ENCODE measurements at places on chromosomes 3 and 15.

DNA sequence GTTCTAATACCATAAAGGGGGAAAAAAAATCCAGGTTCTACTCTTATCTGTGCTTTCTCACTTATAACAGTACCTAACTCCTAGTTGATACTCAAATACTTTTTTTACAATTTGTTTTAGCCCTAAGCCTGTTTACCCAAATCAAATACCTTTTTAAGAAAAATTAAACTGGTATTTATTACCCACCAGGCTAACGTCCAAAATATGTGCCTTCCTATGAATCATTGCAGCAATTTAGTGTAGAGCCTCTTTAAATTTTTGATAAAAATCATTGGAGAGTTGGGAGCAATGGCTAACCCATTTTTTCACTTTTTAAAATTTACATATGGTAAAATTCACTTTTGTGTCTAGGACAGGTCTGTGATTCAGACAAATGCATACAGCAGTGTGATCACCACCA is 27.9 kb downstream of the FILIP1L start:
- ATAC-seq = no peak

- ATAC-seq = no peak
These were observed 63.8 kb upstream of the TFRC start for GRCh38 chr3:196145468-196146262.

GRCh38 chr3:8112587-8112986 is 389.0 kb upstream of the LMCD1 start:
- no peak for ATAC-seq

DNA sequence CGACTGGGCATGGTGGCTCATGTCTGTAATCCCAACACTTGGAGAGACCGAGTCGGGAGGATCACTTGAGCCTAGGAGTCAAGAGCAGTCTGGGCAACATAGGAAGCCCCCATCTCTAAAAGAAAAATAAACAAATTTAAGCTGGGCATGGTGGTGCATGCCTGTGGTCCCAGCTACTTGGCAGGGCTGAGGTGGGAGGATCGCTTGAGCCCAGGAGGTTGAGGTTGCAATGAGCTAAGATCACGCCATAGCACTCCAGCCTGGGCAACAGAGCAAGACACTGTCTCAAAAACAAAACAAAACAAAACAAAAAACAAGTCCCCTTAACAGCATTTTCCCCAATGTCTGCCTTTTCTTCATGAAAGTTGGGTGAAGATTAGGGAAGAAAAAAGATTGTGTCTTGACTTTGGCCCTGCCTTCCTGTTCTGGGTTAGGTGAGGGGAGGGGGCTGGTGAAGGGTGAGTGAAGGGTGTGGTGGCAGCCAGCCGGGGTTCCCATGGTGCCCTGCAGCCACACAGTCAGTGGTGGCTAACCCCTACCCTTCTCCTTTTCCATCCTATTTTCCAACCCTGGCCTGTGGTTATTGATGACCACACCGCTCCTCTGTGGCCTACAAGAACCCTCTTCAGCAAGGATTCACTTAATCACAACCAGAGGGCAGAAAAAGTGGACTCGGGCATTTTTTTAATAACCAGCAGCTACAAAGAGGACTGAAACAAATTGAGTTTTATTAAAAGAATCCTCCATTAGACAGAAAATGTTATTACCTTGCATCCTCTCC is 28.4 kb upstream of the SMAD3 start:
- ATAC-seq = no peak

GRCh38 chr3:13371100-13372075 is 48.7 kb downstream of the NUP210 start:
- no peak for ATAC-seq

All from activated T-helper 17 cell treated with anti-CD3 and anti-CD28 coated beads, Interleukin-2, amount 50 U/mL, for 72 hours (primary cell).